ENCODE measurements at places on chromosomes 7 and 10.

- DNase-seq = no peak
These were observed 72.5 kb upstream of the IGFBP3 start for GRCh38 chr7:45993621-45994020.

DNA sequence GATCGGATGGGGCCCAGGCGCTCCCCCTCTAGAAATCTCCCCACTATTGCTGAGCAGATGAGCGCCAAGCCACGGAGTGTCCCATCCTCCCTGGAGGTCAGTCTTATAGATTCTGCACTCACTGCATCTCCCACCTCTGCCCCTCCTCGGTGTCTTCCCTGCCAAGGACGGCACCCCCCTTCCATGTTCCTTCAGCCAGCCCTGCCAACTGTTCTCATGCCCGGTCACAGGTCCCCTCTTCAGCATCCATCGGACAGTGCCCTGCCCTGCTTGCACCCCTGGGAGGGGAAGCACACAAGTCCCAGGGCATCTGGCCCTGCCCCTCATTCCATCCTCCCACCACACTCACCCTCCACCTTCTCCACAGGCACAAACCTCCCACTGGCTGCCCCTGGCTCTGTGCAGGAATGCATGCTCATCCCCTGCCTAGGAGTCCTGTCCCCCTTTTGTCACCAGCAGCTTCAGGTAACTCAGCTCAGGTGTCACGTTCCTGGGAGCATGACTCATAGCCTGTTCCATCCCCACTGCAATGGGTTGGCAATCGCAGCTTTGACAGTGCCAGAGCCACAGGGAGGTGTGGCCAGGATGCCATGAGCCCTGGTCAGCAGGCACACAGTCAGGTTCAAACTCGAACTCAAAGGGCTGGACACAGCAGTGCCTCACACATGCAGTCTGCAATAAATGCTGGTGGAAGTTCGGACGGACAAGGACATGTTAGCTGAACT is 234.7 kb upstream of the TCERG1L start:
- no peak for DNase-seq

GRCh38 chr7:96224685-96225084 is 97.2 kb downstream of the SLC25A13 start:
- DNase-seq = no peak

DNA sequence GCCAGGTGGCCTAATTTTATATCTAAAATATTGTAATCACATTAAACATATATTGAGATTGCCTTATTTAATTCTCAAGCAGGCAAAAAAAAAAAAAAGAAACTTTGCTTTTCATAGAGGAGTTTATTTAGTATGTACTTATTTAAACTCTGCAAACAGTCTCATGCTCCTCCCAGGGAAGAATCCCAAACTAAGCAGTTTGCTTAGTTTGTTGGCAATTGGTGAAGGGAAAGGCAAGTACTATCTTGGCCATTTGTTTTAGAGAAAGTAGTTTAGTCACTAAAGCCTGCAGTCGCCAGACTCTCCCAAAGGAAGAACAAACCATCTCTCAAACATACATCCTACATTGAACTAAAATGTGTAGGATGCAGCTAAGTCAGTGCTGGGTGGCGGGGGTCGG is 226.8 kb downstream of the CDC14C start:
- DNase-seq = no peak

All from stimulated activated CD8-positive, alpha-beta memory T cell treated with anti-CD3 and anti-CD28 coated beads, Interleukin-7, amount 100 ng/mL, for 4 hours (primary cell).